ENCODE measurements at places on chromosomes 1 and 21.

DNA sequence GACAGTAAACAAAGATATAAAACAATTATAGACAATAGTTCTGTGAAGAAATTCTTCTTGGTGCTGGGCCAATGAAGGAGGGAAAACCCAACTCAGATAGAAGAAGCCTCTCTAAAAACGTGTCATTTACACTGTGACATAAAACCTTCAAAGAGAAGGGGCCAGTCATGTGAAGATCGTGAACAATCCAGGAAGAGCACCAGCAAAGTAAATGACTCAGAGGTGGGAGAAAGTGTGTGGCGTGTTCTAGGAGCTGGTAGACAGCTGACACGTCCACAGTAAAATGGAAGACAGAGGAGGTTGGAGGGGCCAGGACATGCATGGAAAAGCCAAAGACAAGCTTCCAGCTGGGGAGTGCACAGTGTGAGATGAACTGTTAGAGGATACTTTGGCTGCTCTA, 143.6 kb downstream of the VAV3 start:
- DNase-seq = no peak

DNA sequence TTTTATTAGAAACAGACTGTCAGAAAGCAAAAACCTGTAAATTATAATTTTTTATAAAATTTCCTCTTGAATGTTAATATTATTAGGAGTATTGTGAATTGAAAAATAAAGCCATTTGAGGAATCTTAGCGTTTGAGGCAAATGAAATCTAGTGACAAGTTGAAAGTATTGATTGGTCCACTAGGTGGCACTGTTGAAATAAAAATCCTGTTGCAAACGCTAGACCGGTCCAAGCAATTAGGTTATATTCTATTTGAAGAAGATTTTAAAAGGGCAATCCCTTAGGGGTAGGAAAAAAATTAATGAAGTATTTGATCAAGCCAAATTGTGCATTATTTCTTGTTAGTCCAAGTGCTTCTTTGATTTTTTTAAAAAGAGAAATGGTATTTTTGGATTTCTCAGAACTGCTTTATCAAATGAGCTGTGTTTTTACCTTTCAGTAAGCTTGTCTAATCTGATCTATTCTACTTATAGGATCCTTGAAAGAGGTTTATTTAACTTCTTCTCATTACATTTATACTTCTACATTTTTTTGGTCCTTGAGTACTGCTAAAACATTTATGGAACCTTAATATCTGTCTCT, 57.7 kb downstream of the ATG4C start:
- no peak for DNase-seq

GRCh38 chr21:44957901-44958451, 18.1 kb downstream of the SLX9 start:
- no peak for DNase-seq

DNA sequence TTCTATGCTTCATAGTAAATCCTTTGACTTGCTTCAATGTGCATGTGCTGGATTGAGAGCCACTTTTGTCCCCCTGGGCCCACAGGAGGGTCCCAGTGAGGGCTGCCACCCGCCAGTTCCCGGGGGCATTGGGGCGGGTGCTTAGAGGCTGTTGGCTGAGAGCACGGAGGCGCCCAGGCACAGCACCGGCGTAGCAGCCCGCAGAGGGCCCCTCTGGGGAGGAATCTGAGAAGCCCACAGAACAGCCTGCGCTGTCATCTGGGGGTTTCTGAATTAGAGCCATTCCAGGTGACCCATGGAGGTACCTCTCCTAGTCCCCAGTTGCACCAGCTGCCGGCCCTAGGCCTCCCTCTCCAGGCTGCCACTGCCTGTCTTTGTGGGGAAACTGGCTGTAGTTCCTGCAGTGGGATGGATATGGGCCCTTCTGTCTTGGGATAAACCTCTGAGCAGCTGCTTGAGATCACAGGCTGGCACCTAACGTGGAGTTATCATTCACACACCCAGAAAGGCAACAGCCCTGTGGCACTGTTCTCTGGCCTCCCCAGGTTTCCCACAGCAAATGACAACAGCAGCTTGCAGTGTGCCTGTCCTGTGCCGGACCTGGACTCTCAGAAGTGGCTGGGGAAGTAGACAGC, 39.5 kb downstream of the TMEM51 start:
- no peak for DNase-seq

GRCh38 chr1:79264975-79265818, 258.7 kb upstream of the ADGRL4 start:
- no peak for DNase-seq

GRCh38 chr1:55007625-55008024, 8.9 kb downstream of the BSND start:
- DNase-seq = no peak

DNA sequence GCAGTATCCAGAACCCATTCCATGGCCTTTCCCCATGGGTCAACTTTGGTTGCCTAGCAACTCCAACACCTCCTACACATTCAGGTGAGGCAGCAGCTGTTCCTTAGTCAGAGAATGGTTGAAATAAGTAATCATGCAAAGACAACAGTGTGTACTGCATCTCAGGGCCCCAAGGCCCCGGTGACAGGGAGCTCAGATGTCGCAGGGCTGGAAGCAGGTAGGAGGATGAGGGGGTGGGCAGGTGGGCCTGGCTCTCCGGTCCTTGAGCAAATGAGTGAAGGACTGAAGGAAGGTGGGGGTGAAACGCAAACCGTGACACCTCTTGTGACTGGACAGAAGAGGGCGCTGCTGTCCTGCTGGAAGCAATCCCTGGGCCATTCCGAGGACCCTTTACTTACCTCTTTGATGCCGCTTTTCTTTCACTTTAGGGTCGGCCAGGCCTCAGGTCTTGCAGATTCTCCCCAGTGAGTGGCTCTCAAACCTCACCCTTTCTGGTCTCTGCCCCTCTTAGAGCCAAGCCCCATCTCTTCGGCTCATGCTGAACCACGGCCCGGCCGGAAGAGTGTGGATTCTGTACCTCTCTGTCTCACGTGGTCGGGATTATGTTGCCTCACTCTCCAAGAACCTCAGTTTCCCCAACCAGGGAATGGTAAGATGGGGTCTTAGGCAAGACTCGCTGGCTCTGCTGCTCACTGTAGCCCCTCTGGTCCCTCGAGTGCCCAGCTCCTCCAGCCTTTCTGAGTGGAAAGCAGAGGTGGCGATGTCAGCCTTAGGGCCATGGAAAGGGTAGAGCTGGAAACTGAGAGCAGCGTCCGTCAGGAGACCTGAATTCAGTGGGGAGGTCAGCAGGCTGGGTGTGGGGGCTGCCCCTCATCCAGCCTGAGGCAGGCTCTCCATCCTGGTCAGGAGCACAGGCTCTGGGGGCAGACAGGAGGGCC, 5.6 kb upstream of the KCNA10 start:
- peak; percentile 13 for DNase-seq

- no peak for DNase-seq
These were observed 1.5 kb downstream of the MX1 start for GRCh38 chr21:41427556-41427955.

DNA sequence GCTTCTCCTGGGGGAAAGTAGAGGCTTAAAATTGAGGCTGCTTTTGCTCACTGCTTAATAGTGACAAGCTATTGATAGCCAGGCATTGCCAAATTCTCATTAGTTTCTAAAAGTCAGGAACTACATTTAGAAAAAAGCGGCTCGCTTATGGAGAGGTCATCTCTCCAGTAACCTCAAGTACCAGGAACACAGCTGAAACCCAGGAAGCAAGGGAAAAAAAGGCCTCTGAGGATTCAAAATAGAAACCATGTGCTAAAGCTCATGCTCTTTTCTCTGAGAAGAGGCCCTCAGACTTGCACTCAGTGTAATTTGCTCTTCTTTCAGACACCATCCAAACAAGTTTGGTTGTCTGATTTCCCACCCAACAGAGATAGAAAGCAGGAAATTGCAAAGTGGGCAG, 261.4 kb upstream of the USP25 start:
- DNase-seq = no peak

Data from stimulated activated CD8-positive, alpha-beta memory T cell treated with anti-CD3 and anti-CD28 coated beads, Interleukin-12 subunit alpha, Interleukin-12 subunit beta, amount 100 ng/mL, for 1 hour (primary cell).